ENCODE measurements at places on chromosomes 4 and X.

GRCh38 chrX:46624090-46624786 is 50.7 kb downstream of the CHST7 start:
- no peak for DNase-seq

- no peak for DNase-seq
Measured at GRCh38 chrX:12434493-12434892, 296.2 kb downstream of the FRMPD4 start.

- peak; percentile 16 for DNase-seq
Measured at GRCh38 chr4:31045724-31046318, 325.7 kb downstream of the PCDH7 start.

GRCh38 chr4:113059449-113060182 is 10.2 kb downstream of the ANK2 start:
- no peak for DNase-seq

- DNase-seq = no peak
Measured at GRCh38 chr4:57040510-57040909, 61.8 kb downstream of the POLR2B start.

- DNase-seq = no peak
Measured at GRCh38 chr4:35757836-35758235, 486.5 kb downstream of the ARAP2 start.

GRCh38 chr4:145822581-145822980 is 116.0 kb downstream of the ZNF827 start:
- no peak for DNase-seq

DNA sequence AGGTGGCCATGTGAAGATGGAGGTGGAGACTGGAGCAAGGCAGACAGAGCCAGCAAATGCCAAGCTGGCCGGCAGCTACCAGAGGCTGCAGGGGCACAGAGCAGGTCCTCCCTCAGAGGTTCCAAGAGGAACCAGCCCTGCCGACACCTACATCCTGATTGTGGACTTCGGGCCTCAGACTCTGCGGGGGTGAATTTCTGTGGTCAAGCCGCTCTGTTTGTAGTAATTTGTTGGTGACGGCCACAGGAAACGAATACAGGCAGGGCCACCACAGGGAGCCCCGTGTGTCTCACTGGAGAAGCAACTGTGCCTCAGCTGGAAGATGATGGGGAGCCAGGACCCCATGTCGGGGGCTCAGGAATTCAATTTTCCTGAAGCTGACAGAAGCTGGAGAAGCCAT is 28.3 kb downstream of the ZFYVE28 start:
- no peak for DNase-seq

DNA sequence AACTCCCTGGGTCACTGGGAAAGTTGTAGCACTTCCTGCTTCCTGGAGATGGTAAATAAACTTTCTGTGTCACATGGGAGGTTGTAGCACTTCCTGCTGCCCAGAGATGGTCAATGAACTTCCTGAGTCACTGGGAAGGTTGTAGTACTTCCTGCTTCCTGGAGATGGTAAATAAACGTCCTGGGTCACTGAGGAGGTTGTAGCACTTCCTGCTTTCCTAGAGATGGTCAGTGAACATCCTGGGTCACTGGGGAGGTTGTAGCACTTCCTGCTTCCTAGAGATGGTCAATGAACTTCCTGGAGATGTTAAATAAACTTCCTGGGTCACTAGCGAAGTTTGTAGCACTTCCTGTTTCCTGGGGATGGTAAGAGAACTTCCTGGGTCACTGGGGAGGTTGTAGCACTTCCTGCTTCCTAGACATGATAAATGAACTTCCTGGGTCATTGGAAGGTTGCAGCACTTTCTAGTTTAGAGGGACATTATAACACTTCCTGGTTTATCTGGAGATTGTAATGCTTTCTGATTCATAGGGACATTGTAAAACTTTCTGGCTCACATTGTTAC is 62.3 kb upstream of the CD99 start:
- DNase-seq = no peak

- DNase-seq = no peak
Measured at GRCh38 chr4:27463816-27464215, 603.2 kb downstream of the STIM2 start.

DNA sequence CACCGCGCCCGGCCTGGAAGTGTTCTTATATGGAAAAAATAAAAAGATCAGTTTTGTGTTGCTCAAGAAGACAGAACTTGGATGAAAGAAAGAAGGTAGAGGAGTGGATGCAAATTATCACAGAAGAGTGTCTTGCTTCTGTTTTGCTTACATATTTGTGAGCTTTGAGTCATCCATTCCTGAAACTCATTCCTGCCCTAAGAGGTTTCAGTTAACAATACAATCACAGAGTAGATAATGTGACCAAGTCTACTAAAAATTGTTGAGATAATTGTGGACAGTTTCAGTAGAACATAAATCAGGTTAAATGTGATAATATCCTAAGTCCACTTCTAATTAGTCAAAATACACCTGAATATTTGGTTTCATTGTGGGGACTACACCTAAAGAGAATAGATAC is 26.4 kb upstream of the LRCH2 start:
- no peak for DNase-seq

DNA sequence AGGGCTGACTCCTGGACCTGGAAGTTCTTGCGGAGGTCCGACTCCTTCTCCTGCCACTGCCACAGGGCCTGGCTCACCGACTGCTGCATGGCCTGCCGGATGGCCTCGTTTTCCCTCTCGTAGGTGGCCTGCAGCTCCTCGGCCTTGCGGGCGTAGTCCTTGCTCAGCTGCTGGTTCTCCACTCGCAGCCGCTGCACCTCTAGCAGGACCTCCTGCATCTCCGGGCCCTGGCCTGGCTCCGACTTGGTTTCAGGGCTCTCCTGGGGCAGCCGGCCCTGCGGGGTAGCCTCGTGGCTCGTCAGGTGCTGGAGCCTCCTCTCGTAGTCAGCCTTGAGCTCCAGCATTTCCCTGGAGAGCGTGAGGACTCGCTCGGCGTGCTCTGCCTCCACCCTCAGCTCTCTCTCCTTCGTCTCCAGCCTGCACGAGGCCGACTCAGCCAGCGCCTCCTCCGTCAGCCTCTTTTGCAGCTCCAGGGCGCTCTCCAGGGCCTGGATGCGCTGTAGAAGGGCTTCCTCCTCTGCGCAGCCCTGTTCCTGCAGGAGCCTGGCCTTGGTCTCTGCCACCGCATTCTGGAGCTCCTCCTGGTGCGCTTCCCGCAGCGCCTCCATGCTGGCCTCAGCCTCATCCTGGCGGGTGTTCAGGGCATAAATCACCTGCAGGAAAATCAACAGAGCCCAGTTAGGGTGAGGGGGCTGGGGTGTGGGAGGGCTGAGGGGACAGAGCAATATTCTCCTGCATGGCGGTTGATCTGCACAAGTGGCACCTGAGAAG is 72.2 kb downstream of the FAM184B start:
- no peak for DNase-seq

DNA sequence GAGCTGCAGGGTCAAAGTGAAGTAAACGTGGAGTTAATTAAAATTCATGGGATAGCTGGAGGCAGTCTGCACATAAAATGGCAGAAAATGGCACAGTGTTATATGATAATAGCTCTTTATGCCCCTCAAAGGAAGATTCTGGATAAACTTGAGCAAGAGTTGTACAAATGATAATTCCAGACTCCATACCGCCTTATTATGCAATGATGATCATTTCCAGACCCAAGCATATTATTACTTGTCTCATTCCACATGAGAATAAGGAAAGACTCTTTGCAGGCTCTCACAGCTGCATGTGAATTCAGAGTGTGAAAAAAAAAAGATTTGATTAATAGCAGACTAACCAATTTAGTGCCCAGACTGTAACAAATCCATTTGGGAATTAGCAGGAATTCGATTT is 105.4 kb downstream of the STK32B start:
- no peak for DNase-seq

GRCh38 chr4:155952501-155952901 is 1.2 kb downstream of the CTSO start:
- no peak for DNase-seq

GRCh38 chr4:113012786-113013185 is 36.7 kb upstream of the ANK2 start:
- DNase-seq = no peak

- no peak for DNase-seq
Measured at GRCh38 chrX:49978176-49978575, 55.8 kb downstream of the CLCN5 start.

DNA sequence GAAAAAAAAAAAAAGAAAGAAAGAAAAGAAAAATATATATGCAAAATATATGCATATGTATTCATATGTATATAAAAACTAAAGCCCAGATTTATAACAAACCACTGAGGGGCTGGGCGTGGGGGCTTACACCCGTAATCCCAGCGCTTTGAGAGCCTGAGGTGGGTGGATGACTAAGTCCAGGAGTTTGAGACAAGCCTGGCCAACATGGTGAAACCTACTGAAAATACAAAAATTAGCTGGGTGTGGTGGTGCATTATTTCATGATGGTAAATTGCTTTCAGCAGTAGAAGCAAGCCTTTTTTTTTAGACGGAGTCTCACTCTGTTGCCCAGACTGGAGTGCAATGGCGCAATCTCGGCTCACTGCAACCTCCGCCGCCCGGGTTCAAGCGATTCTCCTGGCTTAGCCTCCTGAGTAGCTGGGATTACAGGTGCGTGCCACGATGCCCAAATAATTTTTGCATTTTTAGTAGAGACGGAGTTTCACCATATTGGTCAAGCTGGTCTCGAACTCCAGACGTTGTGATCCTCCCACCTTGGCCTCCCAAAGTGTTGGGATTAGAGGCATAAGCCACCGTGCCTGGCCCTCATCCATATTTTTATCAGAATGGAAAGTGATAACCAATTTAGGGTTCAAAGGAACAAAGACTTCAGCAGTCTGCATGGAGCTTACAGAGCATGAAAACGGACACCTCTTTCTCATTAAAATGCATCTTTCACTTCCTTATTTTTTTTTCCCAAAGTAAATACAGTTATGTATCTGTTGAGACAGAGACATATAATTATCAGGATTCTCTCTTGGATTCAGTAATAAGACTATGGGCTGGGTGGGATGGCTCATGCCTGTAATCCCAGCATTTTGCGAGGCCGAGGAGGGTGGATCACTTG is 27.7 kb upstream of the MOB1B start:
- no peak for DNase-seq

- DNase-seq = no peak
Measured at GRCh38 chr4:1834047-1834775, 21.7 kb downstream of the LETM1 start.

GRCh38 chr4:89939994-89940393 is 45.3 kb downstream of the MMRN1 start:
- DNase-seq = no peak

DNA sequence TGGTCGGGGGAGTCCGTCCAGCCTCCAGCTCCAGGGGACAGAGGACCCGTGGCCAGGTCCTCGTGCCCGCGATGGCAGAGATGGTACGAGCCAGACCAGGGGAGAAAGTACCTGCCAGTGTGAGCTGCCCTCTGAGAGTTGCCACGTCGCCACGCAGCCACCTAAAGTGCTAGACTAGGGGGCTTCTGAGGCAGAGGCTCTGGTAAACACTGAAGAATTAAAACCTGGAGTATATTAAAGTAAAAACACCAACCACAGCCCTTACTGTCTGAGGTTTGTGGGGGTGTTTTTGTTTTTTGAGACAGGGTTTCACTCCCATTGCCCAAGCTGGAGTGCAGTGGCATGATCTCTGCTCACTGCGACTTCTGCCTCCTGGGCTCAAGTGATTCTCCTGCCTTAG is 60.1 kb upstream of the SORCS2 start:
- no peak for DNase-seq

DNA sequence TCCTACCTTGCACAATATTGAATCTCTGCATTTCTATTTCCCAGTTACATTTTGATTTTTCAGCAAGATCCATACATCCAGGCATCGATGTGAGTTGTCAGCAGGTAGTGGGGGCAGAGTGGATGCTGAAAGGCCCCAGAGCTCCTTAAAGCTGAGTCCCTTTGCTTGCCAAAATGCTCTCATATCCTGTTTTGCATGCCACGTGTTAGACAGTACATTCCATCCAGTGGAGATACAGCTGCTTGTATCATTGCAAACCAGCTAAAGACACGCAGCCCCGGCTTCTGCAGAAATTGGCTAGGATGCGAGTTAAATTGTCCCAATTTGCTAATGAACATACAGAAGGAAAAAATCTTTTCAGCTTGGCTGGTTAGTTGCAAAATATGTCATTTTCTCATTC is 179.6 kb upstream of the MXRA5 start:
- no peak for DNase-seq

- DNase-seq = no peak
Measured at GRCh38 chr4:79848329-79848728, 224.7 kb downstream of the ANTXR2 start.

GRCh38 chrX:43016021-43016420 is 238.1 kb upstream of the PPP1R2C start:
- no peak for DNase-seq

GRCh38 chr4:167867191-167867590 is 225.1 kb upstream of the ANXA10 start:
- no peak for DNase-seq

DNA sequence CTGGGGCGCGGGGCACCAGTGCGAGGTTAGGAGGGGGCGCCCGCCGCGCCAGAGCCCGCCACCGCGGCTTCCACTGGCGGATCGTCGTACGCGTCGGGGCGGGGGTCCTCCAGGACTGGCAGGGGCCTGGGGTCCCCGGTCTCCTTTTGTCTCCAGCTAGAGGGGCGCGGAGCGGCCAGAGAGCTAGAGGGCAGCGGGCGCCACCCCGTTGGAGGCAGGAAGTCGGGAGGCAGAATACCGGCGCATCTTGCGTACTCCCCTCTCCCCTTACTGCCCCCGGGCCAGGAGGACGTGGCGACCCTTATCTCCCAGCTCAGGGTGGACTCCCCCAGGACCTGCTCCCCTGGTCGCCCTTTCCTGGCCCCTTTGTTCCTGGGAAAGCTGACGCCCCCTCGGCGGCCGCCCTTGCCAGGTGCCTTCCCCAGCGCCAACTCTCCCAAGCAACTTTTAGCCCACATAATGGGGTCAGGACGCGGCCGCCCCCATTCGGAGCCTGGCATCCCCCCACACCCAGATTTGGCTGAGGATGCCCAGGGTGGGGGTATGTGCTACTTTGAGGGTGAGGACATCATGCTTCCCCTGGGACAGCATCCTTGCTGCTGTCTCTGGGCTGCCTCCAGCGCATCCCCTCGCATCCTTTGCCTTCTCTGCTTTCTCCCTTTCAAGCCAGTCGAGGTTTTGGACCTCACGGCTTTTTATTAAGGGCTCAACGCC is 933 bp downstream of the CNKSR2 start:
- DNase-seq = peak; percentile 14

- peak; percentile 53 for DNase-seq
Measured at GRCh38 chr4:182916483-182917181, 554 bp downstream of the DCTD start.

DNA sequence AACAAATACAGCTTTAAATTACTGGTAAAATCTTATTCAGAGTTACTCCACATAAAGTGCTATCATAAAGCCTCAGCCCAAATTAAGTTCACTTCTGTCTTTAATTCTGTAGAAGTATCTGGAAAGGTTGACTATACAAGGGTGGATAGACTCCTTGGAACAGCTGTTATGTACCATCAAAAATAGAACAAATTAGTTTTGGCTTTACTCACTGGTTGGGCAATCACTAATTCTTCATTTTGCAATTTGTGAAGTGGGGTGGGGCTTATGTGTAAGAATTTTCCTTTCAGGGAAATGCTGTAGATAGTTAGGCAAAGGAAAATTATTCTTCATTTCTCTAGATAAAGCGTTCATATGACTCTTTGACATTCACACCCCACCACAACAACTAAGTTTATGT is 7.8 kb downstream of the DIAPH2 start:
- DNase-seq = no peak

- DNase-seq = no peak
Measured at GRCh38 chrX:31165241-31166035, 93.6 kb upstream of the FTHL17 start.

GRCh38 chrX:67612231-67612630 is 68.4 kb downstream of the AR start:
- DNase-seq = no peak
